ENCODE measurements at places on chromosomes 13 and 19. TPM values are rescaled to one million over a fixed set of nuclear protein-coding genes. Genes with fewer than 3 reads are reported as not detected.

GRCh38 chr19:19191768-19192077 lies 229 bp downstream of the BORCS8 start:
- peak overlapping the region; percentile 83 for H3K4me3 ChIP-seq
- peak overlapping the region; percentile 95 for H3K27ac ChIP-seq
- DNase-seq: no peak
- peaks cover 8% of the 10 kb centered on the region for H3K4me1 ChIP-seq

DNA sequence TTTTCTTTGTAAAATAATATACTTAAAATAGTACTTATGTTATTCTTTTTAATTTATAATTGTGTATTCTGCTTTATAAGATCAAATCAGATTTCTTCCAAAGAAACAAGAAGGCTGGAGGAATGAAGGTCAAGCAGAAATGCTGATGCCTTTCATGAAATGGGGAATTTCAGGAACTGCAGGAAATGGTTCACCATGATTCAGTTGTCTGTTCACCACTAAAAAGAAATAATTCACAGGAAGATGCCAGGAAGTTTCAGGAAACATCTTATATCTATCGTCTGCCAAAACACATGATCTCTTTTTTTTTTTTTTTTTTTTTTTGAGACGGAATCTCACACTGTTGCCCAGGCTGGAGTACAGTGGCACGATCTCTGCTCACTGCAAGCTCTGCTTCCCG lies 15.7 kb upstream of the SCEL start:
- H3K27me3 ChIP-seq: no peaks in the 10 kb centered on the region
- no peak overlapping the region for H3K27ac ChIP-seq
- DNase-seq: no peak
- no peak overlapping the region for H3K4me3 ChIP-seq
- peaks cover 7% of the 10 kb centered on the region for H3K4me1 ChIP-seq

Gene LMTK3
- total RNA-seq: 3.5 TPM

Gene RNF225
- total RNA-seq: not detected

Gene PINLYP
- 8.6 TPM for total RNA-seq

Gene DOCK6
- total RNA-seq: 27.5 TPM

DNA sequence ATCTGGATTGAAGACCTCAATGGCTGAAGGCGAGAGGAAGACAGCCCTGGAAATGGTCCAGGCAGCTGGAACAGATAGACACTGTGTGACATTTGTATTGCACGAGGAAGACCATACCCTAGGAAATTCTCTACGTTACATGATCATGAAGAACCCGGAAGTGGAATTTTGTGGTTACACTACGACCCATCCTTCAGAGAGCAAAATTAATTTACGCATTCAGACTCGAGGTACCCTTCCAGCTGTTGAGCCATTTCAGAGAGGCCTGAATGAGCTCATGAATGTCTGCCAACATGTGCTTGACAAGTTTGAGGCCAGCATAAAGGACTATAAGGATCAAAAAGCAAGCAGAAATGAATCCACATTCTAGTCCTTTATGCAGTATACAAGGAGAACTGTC lies 1.2 kb downstream of the POLR1D start:
- DNase-seq: no peak
- peak overlapping the region; percentile 91 for H3K4me3 ChIP-seq
- peaks cover 4% of the 10 kb centered on the region for H3K36me3 ChIP-seq
- H3K4me1 ChIP-seq: peaks cover 16% of the 10 kb centered on the region
- H3K27ac ChIP-seq: no peak overlapping the region

Gene MAP4K1
- total RNA-seq: 3.6 TPM

Gene MTUS2
- total RNA-seq: 0.67 TPM

GRCh38 chr13:39856714-39857113 lies 201.3 kb downstream of the COG6 start:
- H3K4me1 ChIP-seq: no peaks in the 10 kb centered on the region
- DNase-seq: no peak

Gene SMAD9
- total RNA-seq: 1.6 TPM

- peaks cover 6% of the 10 kb centered on the region for H3K4me1 ChIP-seq
- H3K27ac ChIP-seq: no peak overlapping the region
- no peak overlapping the region for H3K4me3 ChIP-seq
- no peaks in the 10 kb centered on the region for H3K27me3 ChIP-seq
- no peaks in the 10 kb centered on the region for H3K36me3 ChIP-seq
- DNase-seq: no peak
Measured at GRCh38 chr13:110856942-110857835, 57.7 kb downstream of the ANKRD10 start.

Gene AKT2
- 85.1 TPM for total RNA-seq

- H3K36me3 ChIP-seq: no peaks in the 10 kb centered on the region
- H3K4me1 ChIP-seq: no peaks in the 10 kb centered on the region
- DNase-seq: no peak
- no peak overlapping the region for H3K4me3 ChIP-seq
- H3K27ac ChIP-seq: no peak overlapping the region
- H3K27me3 ChIP-seq: no peaks in the 10 kb centered on the region
Measured at GRCh38 chr13:33401238-33401637, 115.7 kb upstream of the STARD13 start.

DNA sequence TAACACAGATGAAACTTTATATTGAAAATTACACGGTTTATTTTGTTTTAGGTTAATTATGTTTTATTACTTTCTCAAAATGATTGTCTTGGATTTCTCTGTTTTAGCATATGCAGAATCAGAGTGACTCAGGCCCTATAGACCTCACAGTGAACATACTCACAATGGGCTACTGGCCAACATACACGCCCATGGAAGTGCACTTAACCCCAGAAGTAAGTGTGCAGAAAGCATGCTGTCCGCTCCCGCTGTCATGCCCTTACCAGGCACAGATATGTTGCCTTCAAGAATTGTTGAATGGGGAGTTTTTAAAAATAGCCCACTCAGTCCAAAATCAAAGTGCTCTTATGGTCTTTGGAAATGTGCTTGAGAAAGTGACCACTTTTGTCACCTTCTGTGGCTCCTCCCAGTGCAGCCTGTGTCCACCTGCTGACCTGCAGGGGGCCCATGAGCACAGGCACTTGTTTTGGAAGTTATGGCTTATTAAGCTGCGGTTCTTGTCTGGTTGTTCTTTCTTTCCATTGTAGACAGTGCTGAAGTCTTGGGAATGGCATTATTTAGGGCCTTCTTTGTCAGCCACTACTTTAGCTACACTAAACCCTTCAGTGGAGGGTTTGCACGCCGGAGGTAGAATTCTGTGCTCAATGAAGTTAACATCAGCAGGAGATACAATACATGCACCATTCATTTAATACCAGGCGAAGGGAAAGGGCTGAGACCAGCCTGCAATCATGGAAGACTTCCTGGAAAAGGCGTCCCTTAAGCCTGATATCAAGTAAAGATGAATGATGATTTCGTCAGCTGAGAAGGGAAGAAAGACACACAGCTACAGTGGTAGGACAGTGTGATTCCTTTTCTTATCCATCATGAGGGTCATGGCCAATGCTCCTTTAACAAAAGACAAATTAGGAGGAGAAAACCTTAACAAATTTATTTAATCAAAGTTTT lies 36.7 kb downstream of the CUL4A start:
- DNase-seq: peak; percentile 21
- no peak overlapping the region for H3K4me3 ChIP-seq
- H3K27ac ChIP-seq: no peak overlapping the region
- H3K36me3 ChIP-seq: peaks cover 14% of the 10 kb centered on the region
- H3K27me3 ChIP-seq: no peaks in the 10 kb centered on the region

Gene IFNL1
- not detected for total RNA-seq

- no peaks in the 10 kb centered on the region for H3K4me1 ChIP-seq
- no peak overlapping the region for H3K4me3 ChIP-seq
- H3K27ac ChIP-seq: no peak overlapping the region
- no peaks in the 10 kb centered on the region for H3K36me3 ChIP-seq
- no peaks in the 10 kb centered on the region for H3K27me3 ChIP-seq
- no peak for DNase-seq
Measured at GRCh38 chr19:11495481-11495880, 10.2 kb downstream of the ZNF653 start.

DNA sequence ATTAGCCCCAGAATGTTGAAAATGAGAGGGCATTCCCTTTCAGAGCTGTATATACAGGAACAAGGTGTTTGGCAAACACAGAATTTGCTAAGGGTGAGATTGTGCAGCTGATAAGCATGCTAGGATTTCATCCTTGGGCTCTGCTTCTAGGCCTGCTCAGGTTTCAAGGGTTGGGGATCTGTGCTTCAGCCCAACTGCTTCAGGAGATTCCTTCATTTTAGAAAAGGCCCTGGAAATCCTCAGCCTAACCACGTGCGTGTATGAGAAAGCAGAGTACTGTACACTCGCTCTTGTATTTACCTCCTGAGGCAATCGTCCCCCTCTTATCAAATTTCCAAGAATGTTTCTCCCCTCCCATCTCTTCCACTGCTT lies 291.6 kb upstream of the ARGLU1 start:
- no peak overlapping the region for H3K4me3 ChIP-seq
- H3K27ac ChIP-seq: peak overlapping the region; percentile 26
- H3K4me1 ChIP-seq: peaks cover 34% of the 10 kb centered on the region
- H3K27me3 ChIP-seq: no peaks in the 10 kb centered on the region
- no peaks in the 10 kb centered on the region for H3K36me3 ChIP-seq
- peak; percentile 20 for DNase-seq

DNA sequence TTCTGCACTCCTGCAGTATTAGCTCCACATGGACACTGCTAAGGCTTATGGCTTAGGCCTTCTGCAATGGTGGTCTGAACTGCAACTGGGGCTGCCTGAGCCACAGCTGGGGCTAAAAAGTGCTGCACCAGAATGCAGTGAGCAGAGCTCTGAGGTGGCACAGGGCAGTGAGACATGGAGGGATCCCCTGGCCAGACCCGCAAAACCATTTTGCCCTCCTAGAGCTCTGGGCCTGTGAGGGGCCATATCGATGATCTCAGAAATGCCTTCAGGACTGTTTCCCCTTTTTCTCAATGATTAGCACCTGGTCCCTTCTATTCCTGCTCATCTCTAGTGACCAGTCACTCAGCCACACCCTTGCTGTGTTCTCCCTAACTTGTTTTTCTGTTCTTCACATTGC lies 397.7 kb downstream of the UQCRFS1 start:
- H3K27me3 ChIP-seq: no peaks in the 10 kb centered on the region
- H3K4me1 ChIP-seq: no peaks in the 10 kb centered on the region
- no peaks in the 10 kb centered on the region for H3K36me3 ChIP-seq
- no peak overlapping the region for H3K27ac ChIP-seq

DNA sequence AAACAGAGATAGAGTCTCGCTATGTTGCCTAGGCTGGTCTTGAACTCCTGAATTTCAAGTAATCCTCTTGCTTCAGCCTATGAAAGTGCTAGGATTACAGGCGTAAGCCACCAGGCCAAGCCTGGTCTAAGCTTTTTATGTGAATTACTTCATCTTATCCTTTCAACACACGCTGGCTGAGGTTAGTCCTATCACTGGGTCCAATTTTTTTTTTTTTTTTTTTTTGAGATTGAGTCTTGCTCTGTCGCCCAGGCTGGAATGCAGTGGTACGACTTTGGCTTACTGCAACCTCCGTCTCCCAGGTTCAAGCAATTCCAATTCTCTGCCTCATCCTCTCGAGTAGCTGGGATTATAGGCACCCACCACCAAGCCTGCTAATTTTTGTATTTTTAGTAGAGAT lies 10.4 kb downstream of the MYO1F start:
- no peak overlapping the region for H3K27ac ChIP-seq
- DNase-seq: no peak
- H3K27me3 ChIP-seq: no peaks in the 10 kb centered on the region
- no peaks in the 10 kb centered on the region for H3K36me3 ChIP-seq
- H3K4me1 ChIP-seq: no peaks in the 10 kb centered on the region

GRCh38 chr13:23512762-23513395 lies 57.3 kb upstream of the TNFRSF19 start:
- no peaks in the 10 kb centered on the region for H3K36me3 ChIP-seq
- peaks cover 31% of the 10 kb centered on the region for H3K4me1 ChIP-seq
- H3K27ac ChIP-seq: no peak overlapping the region
- no peaks in the 10 kb centered on the region for H3K27me3 ChIP-seq
